WTC11 (cell line): ENCODE measurements at places on chromosomes 4 and X. TPM values are rescaled to one million over a fixed set of nuclear protein-coding genes. Genes with fewer than 3 reads are reported as not detected.

SORBS2 gene
- 29.5 to 44.5 TPM (median 31.4 TPM) in 3 replicates for total RNA-seq

F8A2 gene
- not detected in 3 replicates for total RNA-seq

SLC49A3 gene
- total RNA-seq: 5.8 to 6.8 TPM (median 6.7 TPM) in 3 replicates

ANAPC10 gene
- 17.7 to 20.8 TPM (median 18.2 TPM) in 3 replicates for total RNA-seq

CHIC1 gene
- total RNA-seq: 9.4 to 11.4 TPM (median 10.8 TPM) in 3 replicates

XPNPEP2 gene
- 0.05 to 0.11 TPM (median 0.07 TPM) in 3 replicates for total RNA-seq

ARFIP1 gene
- total RNA-seq: 29.2 to 35.3 TPM (median 31.2 TPM) in 3 replicates

TMEM154 gene
- 1.7 to 2.1 TPM (median 1.9 TPM) in 3 replicates for total RNA-seq
